ENCODE measurements at places on chromosomes 2 and 18. TPM values are rescaled to one million over a fixed set of nuclear protein-coding genes. Genes with fewer than 3 reads are reported as not detected.

Gene BOD1L2
- not detected for polyA plus RNA-seq

Gene CNOT11
- 70.0 TPM for polyA plus RNA-seq

Gene DDX1
- polyA plus RNA-seq = 54.1 TPM

GRCh38 chr18:22840606-22841144 lies 92.5 kb upstream of the RBBP8 start:
- H3K36me3 ChIP-seq = no peaks in the 10 kb centered on the region
- H3K27ac ChIP-seq = no peak overlapping the region
- no peaks in the 10 kb centered on the region for H3K27me3 ChIP-seq
- no peak for DNase-seq
- peaks cover 8% of the 10 kb centered on the region for H3K4me1 ChIP-seq

- no peaks in the 10 kb centered on the region for H3K27me3 ChIP-seq
- H3K27ac ChIP-seq = no peak overlapping the region
- no peak for DNase-seq
- no peak overlapping the region for H3K4me3 ChIP-seq
- H3K36me3 ChIP-seq = no peaks in the 10 kb centered on the region
Observed at GRCh38 chr18:79772865-79773696, 24.7 kb upstream of the KCNG2 start.

DNA sequence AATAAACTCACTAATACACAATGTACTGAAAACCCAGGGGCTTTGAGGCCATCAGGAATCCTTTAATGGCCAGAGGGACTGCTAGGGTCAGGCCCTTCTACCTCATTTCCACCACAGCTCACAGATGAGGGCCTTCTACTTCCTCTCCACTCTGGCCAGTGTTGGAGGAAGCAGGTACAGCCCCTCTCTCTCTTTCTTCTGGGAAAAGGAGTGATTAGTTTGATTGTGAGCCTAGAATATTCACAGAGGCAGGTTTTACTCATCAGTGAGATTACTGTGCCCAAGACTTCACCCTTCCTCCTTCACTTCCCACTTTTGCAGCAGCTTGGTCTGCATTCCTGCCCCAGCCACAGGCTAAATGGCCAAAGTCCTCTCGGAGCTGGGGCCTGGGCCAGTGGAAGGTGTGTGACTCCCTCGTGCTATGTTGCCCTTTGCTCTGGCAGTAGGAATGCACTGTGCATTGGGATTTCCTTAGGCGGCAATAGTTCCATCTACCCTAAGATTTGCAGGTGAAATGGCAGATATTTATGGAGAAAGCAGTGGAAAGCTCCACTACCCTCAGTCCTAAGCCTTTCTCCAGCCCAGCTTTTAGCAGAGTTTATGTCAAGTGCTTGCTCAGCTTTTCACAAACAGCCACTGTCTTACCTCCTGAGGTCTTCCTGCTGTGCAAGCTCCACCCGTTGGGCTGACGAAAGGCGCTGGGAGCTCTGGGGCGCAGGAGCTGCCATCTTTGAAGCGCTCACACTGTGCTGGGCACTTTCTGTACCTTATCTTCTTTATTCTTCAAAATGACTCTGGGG lies 36.2 kb upstream of the YES1 start:
- no peak overlapping the region for H3K4me3 ChIP-seq
- H3K27ac ChIP-seq = no peak overlapping the region
- no peaks in the 10 kb centered on the region for H3K27me3 ChIP-seq

GRCh38 chr2:218615868-218616315 lies 8.2 kb downstream of the PLCD4 start:
- H3K27ac ChIP-seq = no peak overlapping the region
- DNase-seq = no peak
- H3K36me3 ChIP-seq = no peaks in the 10 kb centered on the region
- no peak overlapping the region for H3K4me3 ChIP-seq

DNA sequence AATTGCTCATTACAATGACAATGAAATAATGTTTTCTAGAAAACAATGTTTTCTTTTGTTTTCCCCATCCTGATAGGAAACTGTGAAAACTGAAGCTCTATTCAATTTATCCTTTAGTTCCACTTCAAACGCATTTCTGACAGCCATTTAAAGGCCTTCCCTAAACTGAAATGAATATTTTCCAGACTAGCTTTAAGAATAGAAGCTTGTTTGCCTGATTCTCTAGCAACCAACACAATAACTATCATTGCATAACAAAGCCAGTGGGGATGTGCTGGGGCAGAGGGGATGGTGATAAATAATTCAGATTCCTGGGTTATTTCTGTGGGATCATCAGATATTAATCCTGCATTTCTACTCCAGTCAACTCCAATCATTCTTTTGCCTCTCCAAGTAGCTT lies 427.1 kb downstream of the RND3 start:
- H3K27me3 ChIP-seq = no peaks in the 10 kb centered on the region
- no peaks in the 10 kb centered on the region for H3K4me1 ChIP-seq
- no peak overlapping the region for H3K27ac ChIP-seq
- H3K4me3 ChIP-seq = no peak overlapping the region
- no peak for DNase-seq

GRCh38 chr2:143070704-143071103 lies 58.5 kb upstream of the ARHGAP15 start:
- no peak overlapping the region for H3K27ac ChIP-seq
- H3K4me1 ChIP-seq = no peaks in the 10 kb centered on the region
- DNase-seq = no peak

Gene CDH2
- polyA plus RNA-seq = 0.23 TPM

GRCh38 chr2:96391153-96391827 lies 55.7 kb downstream of the NCAPH start:
- H3K27ac ChIP-seq = no peak overlapping the region
- DNase-seq = no peak
- H3K4me1 ChIP-seq = no peaks in the 10 kb centered on the region
- H3K36me3 ChIP-seq = no peaks in the 10 kb centered on the region

- no peaks in the 10 kb centered on the region for H3K36me3 ChIP-seq
- H3K4me3 ChIP-seq = no peak overlapping the region
- no peaks in the 10 kb centered on the region for H3K4me1 ChIP-seq
- no peak for DNase-seq
- no peaks in the 10 kb centered on the region for H3K27me3 ChIP-seq
- H3K27ac ChIP-seq = no peak overlapping the region
Observed at GRCh38 chr2:17626986-17627385, 86.5 kb downstream of the VSNL1 start.

DNA sequence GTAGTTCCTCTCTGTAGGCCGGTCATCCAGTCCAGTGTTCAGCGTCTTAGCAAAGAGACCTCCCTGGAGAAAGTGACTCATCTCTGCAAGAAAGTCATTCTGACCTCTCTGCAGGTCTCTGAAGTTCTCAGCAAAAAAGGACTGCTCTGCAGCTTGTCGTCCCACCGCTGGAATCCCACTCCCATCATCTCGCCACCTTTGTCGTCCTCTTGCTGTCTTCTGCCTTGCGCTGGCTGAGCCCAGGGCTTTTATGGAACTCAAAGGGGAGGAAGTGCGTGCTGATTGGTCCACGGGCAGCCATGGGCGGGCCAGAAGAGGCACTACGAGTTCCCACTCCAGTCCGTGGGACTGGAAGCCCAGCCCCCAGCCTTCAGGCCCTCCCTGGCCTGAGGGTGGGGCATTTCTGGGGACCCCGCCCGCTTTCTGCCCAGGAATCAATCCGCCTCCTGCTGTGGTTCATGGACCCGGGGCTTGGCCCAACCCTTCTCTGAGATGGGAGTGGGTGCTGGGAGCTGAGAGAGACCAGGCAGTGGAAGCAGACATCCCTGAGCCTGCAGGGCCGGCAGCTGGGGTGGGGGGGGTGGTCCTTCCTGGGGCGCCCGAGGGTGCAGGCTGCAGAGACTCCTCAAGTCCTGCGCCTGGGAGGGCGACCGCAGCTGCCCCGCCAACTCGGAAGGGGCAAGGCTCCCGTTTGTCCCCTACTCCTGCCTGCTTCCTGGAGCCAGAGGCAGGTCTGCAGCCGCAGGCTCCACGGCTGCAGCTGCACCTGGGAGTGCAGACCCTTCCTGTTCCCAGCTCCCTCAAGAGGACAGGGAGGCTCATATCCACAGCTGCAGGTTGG lies 660.7 kb upstream of the RAB6C start:
- H3K27me3 ChIP-seq = no peaks in the 10 kb centered on the region
- H3K36me3 ChIP-seq = no peaks in the 10 kb centered on the region
- H3K27ac ChIP-seq = no peak overlapping the region
- no peak for DNase-seq
- no peaks in the 10 kb centered on the region for H3K4me1 ChIP-seq

GRCh38 chr2:2503864-2504418 lies 172.9 kb upstream of the MYT1L start:
- H3K4me3 ChIP-seq = no peak overlapping the region
- H3K27me3 ChIP-seq = no peaks in the 10 kb centered on the region
- H3K27ac ChIP-seq = no peak overlapping the region
- DNase-seq = no peak
- H3K36me3 ChIP-seq = no peaks in the 10 kb centered on the region

GRCh38 chr2:28134262-28134812 lies 243.8 kb downstream of the BABAM2 start:
- H3K27ac ChIP-seq = no peak overlapping the region
- no peak overlapping the region for H3K4me3 ChIP-seq
- H3K27me3 ChIP-seq = no peaks in the 10 kb centered on the region
- DNase-seq = no peak

Gene ZSWIM2
- polyA plus RNA-seq = not detected

- H3K4me3 ChIP-seq = no peak overlapping the region
- H3K27me3 ChIP-seq = no peaks in the 10 kb centered on the region
- H3K36me3 ChIP-seq = no peaks in the 10 kb centered on the region
- DNase-seq = no peak
Observed at GRCh38 chr2:202909394-202910192, 1.9 kb downstream of the WDR12 start.

Gene RAB6C
- not detected for polyA plus RNA-seq

- no peaks in the 10 kb centered on the region for H3K27me3 ChIP-seq
- H3K4me3 ChIP-seq = no peak overlapping the region
- H3K27ac ChIP-seq = no peak overlapping the region
- no peak for DNase-seq
Observed at GRCh38 chr2:71303849-71304248, 27.7 kb upstream of the ZNF638 start.

- DNase-seq = no peak
- no peak overlapping the region for H3K27ac ChIP-seq
- no peaks in the 10 kb centered on the region for H3K36me3 ChIP-seq
Observed at GRCh38 chr2:45643095-45643494, 8.4 kb upstream of the PRKCE start.

All from CD8-positive, alpha-beta memory T cell (primary cell).